ENCODE measurements at places on chromosomes 5 and 9.

GRCh38 chr9:20563917-20564316, 58.4 kb downstream of the MLLT3 start:
- no peaks in the 10 kb centered on the region for H3K27me3 ChIP-seq
- DNase-seq: no peak
- no peak overlapping the region for H3K4me3 ChIP-seq
- no peak overlapping the region for H3K27ac ChIP-seq

GRCh38 chr5:177472460-177473442, 683 bp downstream of the DBN1 start:
- H3K36me3 ChIP-seq: no peaks in the 10 kb centered on the region
- H3K27me3 ChIP-seq: peaks cover 8% of the 10 kb centered on the region
- H3K4me1 ChIP-seq: peaks cover 15% of the 10 kb centered on the region
- no peak for DNase-seq

DNA sequence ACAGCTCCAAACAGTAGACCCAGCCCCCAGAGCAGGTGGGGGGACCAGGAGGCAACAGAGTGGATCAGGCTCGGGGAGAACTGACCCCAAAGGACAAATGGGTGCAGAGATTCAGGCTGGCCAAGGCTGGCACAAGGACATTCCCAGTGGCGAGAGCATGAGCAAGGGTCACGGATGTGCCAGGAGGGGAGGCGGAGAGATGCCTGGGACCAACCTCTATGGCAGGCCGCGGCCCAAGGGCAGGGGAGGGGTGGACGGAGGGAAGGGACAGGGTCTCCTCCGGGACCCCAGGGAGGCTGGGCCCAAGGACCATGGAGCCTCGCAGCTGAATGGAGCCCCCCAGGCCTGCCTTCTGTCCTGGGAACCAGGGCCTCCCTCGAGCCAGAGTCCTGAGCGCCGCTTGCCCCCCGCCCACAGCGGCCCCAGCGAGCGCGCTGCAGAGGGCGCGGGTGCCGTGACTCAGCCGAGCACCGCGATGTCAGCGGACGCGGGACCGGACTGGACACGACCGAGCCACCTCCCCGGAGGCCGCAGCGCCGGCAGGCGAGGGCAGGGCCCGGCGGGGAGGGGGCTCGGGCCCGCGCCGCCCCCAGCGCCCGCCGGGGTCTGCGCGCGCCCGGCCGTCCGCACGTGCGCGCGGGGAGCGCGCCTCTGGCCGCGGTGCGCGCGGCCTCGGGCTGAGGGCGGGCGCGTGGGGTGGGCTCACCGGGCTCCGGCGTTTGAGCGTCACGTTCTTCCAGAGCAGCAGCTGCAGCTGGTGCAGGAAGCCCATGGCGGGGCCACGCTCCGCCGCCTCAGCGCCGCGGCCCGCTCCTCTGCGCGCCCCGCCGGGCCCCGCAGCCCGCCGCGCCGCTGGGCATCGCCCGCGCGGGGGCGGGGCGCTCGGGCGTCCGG, at the start of gene ABCA2:
Gene ABCA2, minus strand, starts transcription at position 869 of the 894 bp plus-strand sequence. Its CDS starts 97 bp downstream, at position 772.
- H3K36me3 ChIP-seq: no peaks in the 10 kb centered on the region
- peak within 1 kb of the TSS; percentile 82 for H3K4me3 ChIP-seq
- H3K4me1 ChIP-seq: peaks cover 37% of the 10 kb centered on the region
- H3K27me3 ChIP-seq: no peaks in the 10 kb centered on the region
- no peak within 1 kb of the TSS for H3K27ac ChIP-seq

- no peak overlapping the region for H3K4me3 ChIP-seq
- peaks cover 4% of the 10 kb centered on the region for H3K36me3 ChIP-seq
- H3K4me1 ChIP-seq: no peaks in the 10 kb centered on the region
- H3K27ac ChIP-seq: no peak overlapping the region
Measured at GRCh38 chr9:127358023-127358535, 38.9 kb upstream of the SLC2A8 start.

DNA sequence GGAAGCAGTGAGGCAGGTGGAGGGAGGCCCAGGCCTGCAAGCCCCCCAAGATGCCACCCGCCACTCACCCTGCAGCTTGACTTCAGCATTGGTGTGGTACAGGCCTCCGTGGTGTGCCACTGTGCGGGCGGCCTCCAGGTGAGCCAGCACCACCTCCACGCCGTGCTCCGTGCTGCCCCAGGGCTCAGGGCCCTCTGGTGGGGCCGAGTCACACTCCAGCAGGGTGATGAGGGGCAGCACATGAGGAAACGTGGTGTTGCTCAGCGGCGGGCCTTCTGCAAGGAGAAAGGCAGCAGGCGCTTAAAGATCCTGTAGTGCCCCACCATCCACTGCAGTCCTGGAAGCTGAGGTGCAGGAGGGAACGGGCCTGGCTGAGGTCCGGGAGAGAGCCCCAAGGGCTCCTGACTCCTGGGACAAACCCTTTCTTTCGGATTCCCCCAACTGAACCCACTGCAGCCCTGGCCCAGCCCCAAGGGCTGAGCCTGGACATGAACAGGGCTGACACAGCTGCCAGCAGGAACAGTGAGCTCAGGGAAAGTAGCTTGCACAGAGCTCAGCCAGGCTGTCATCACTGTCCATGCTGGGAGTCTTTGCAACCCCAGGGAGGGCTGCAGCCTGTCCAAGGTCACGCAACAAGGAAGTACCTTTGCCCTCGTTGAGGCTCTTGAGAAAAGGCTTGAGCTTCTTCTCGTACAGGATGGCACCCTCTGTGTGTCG, 4.7 kb upstream of the TOR2A start:
- H3K4me1 ChIP-seq: no peaks in the 10 kb centered on the region
- H3K36me3 ChIP-seq: peaks cover 25% of the 10 kb centered on the region
- no peak overlapping the region for H3K4me3 ChIP-seq
- DNase-seq: no peak
- H3K27ac ChIP-seq: peak overlapping the region; percentile 84
- H3K27me3 ChIP-seq: no peaks in the 10 kb centered on the region

DNA sequence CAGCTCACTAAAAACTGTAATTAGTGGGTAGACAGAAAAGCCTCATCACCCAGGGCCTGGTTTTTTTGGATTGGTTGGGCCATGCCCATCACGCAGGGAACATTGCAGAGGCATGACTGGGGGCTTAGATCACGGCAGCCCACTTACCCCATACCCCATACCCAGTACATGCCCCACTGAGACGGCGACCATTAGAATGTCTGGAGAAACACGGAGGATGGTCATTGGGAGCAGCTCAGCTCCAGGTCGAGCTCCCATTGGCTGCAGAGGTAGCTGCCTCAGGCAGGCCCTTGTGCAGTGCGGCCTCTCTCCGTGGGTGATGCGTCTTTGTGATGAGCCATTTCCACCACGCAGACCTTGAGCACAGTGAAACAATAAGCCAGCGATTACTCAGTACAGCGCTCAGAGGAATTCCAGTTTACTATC, 204.0 kb downstream of the GADD45G start:
- H3K27ac ChIP-seq: no peak overlapping the region
- no peak overlapping the region for H3K4me3 ChIP-seq
- H3K4me1 ChIP-seq: peaks cover 5% of the 10 kb centered on the region
- no peaks in the 10 kb centered on the region for H3K36me3 ChIP-seq

DNA sequence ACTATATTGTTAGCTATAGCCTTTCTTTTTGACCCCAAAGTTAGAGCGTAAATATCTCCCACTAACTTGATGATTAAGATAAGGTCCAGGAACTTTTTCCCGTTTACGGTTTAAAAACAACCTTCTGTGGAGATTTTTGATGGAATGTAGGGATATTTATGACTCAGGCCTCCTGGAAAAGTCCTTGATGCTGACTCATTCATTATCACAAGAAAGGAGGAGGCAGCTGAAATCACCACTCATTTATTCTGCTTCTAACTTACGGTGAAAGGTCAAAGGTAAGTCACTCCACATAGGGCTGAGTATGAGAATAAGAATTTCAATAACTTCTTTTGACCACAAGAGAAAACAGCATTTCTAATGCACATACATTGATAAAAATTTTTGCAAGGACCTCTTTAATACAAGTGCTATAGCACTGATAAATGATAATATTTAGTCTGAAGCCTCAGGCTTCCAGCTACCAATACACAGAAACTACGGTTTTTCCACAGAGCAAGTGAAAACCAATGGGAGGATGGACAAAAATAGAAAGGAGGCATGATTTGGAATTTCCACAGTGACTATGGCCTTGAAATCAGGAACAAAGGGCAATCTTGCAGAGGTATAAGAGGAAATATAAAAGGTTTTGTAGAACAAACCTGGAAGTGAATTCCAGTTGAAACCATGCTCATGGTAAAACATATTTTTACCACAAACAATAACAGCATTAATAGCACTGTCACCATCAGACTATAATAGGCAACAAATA, 146.5 kb downstream of the PPP2R2B start:
- no peak overlapping the region for H3K4me3 ChIP-seq
- no peak overlapping the region for H3K27ac ChIP-seq
- H3K36me3 ChIP-seq: peaks cover 3% of the 10 kb centered on the region
- no peaks in the 10 kb centered on the region for H3K4me1 ChIP-seq
- H3K27me3 ChIP-seq: no peaks in the 10 kb centered on the region

DNA sequence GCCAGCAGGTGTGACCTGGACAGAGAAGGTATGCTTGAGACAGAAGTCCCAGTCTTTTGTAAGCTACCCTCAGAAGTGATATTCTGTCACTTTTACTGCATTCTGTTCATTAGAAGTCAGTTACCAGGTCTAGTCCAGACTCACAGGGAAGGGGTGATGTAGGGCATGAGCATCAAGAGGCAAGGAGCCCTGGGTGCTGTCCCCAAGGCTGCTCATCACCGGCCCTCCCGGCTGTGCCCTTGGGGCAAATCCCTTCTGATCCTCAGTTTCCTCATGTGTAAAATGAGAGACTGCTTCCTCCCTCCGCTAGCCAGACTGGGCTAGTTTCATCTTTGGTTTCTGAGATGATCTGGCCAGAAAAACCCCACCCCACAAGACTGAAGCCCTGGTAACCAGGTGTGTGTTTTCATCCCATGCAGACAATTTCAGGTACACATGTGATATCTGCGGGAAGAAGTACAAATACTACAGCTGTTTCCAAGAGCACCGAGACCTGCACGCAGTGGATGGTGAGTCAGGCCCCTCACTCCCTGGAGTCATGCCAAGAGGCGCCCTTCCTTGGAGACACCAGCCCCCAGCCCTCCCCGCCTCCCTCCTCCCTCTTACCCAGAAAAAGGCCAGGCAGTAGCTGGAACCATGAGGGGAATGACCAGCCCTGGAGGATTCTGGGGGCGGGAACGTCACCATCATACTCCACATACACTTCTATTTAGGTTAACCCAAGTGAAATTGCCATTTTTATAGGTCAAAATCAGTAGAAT, 71.0 kb downstream of the AMBP start:
- H3K27me3 ChIP-seq: peaks cover 7% of the 10 kb centered on the region
- DNase-seq: no peak
- no peak overlapping the region for H3K27ac ChIP-seq
- H3K4me1 ChIP-seq: no peaks in the 10 kb centered on the region

DNA sequence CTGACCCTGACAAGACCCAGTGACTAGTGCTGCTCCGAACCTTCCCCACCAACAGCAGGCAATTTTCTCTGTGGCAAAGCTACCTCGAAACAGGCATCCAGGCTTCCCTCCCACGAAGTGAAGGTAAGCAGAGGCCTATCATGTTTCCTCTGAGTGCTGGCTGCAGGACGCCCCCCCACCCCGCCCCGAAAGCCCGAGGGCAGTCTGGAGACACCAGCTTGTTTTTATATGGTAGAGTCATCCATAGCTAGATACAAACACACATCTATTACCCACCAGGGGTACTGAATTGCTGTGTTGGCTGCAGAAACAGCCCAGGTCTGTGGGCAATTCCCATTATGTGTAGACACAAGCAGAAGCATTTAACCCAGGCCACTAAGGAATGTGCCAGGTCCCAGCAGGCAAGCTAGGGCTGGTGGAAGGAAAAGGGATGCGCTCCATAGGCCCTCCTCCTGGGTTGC, 40.4 kb downstream of the LIX1 start:
- no peak overlapping the region for H3K4me3 ChIP-seq
- H3K4me1 ChIP-seq: peaks cover 3% of the 10 kb centered on the region
- H3K27ac ChIP-seq: no peak overlapping the region
- H3K27me3 ChIP-seq: peaks cover 2% of the 10 kb centered on the region

- no peaks in the 10 kb centered on the region for H3K27me3 ChIP-seq
- no peaks in the 10 kb centered on the region for H3K4me1 ChIP-seq
- H3K27ac ChIP-seq: no peak overlapping the region
- H3K4me3 ChIP-seq: no peak overlapping the region
- DNase-seq: no peak
Measured at GRCh38 chr5:161391016-161391415, 155.5 kb downstream of the GABRB2 start.

GRCh38 chr9:136983167-136983566, 374 bp downstream of the LCNL1 start:
- no peak overlapping the region for H3K4me3 ChIP-seq
- no peak for DNase-seq
- H3K27me3 ChIP-seq: peaks cover 20% of the 10 kb centered on the region
- H3K27ac ChIP-seq: no peak overlapping the region
- H3K36me3 ChIP-seq: peaks cover 2% of the 10 kb centered on the region
- H3K4me1 ChIP-seq: peaks cover 4% of the 10 kb centered on the region

DNA sequence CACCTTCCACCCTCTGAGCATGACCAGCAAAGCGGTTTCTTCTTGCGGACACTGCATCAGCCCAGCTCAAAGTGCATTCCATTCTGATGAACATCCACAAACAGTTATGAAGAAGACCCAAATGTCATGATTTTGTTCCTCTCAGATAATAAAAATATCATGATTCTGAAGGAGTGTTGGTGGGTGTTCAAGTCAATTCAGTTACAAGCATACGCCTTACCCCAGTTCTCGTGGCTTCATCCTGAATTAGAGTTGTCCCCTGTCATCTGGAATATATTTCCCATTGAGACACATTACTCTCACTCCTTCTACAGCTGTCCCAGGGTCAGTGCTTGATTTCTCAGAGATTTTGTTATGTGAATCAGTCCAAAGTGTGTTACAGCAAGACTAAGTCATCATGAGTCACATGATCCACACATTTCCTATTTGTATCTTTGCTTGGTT, 325.4 kb downstream of the RFX3 start:
- no peak for DNase-seq
- H3K4me3 ChIP-seq: no peak overlapping the region
- H3K27ac ChIP-seq: no peak overlapping the region
- no peaks in the 10 kb centered on the region for H3K36me3 ChIP-seq
- H3K4me1 ChIP-seq: no peaks in the 10 kb centered on the region

DNA sequence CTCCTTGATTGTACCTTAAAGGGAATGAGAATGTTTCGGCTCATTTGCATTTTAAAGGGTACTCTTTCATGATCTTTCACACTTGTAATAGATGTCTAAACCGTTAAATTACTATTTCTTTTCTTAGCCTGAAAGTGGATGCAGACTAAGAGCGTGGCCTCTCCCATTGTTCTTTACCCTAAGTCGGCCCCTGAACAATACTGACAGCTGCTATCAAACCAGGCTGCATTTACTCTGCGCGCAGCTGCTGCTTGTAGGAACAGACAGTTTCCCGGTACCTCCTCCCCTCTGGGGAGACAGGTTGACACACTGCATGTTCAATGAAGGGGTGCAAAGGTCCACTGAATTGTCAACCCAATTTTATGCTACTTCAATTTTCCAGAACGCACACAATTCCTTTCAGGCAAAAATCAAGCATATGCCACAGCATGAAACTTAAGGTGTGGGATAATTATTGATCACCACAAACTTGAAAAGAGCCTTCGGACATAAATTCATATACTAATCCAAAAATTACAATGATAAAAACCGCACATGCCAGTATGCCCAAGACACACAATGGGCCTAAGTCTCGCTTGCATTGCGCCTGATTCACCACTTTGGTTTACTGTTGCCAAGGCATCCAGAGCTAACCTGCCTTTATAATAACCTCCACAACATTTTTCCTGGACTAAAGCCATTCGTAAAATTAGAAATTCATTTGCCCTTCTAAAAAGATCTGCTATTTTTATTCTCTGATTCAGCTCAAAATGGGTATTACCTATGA, 39.7 kb downstream of the TLE1 start:
- no peaks in the 10 kb centered on the region for H3K27me3 ChIP-seq
- H3K27ac ChIP-seq: no peak overlapping the region
- peaks cover 38% of the 10 kb centered on the region for H3K4me1 ChIP-seq
- peaks cover 28% of the 10 kb centered on the region for H3K36me3 ChIP-seq
- DNase-seq: no peak

Data from memory B cell (primary cell).